EH (cell line): ENCODE measurements at places on chromosomes 11 and 22.

GRCh38 chr22:49789289-49790141, 38.2 kb downstream of the BRD1 start:
- DNase-seq: peak; percentile 54

GRCh38 chr11:16526947-16527346, 170.6 kb upstream of the SOX6 start:
- DNase-seq: peak; percentile 14

DNA sequence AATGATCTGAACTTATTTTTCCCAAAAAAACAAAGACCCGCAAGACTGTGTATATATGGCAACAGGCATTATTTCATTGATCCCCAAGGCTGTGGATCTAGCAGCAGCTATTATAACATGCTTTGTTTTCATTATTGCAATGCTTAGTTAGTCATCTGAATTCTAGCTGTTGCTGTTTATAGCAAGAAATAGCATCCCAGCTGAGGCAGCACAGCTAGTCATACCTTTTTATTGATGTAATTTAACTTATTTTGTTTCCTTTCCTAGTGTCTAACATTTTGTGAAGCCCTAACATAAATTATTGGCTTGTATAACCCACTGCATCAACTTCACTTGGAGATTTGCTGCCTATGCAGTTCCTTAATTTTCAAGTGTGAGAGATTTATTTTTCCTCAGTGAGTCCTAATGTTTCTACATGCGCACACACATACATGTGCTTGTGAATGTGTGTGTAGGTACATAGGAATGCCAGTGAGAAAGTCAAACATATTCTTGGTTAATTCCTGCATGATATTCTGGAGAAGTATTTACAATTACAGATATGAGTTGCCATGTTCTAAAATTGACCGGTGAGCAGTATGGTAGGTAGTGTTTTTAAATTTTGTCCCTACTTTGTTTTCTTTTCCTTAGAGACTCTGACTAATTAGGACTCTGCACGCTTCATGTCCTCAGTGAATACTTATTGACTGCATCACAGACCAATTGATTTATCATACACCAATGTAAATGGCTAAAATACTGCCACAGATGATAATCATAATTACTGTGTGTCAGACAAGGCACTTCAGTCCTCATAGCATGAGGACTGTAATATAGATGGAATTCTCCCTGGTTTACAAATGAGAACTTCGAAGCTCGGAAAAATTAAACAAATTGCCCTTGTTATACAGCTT, 119.3 kb downstream of the WNT11 start:
- peak; percentile 73 for DNase-seq

GRCh38 chr11:114614127-114614720, 18.6 kb upstream of the NXPE4 start:
- no peak for DNase-seq

DNA sequence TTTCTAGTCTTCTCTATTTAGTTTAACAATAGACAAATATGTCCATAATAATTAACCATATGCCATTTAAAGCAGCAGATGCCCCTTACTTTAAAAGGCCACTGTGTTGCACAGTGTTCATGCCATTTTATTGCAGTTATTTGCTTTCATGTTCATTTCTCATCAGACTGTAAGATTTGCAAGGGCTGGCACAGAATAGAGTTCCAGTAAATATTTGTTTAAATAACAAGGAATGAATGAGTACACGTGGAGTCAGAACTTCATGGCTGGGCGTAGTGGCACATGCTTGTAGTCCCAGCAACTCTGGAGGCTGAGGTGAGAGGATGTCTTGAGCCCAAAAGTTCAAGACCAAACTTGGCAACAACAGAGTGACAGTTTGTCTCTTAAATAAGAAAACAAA, 1228.6 kb downstream of the LRRC4C start:
- no peak for DNase-seq

DNA sequence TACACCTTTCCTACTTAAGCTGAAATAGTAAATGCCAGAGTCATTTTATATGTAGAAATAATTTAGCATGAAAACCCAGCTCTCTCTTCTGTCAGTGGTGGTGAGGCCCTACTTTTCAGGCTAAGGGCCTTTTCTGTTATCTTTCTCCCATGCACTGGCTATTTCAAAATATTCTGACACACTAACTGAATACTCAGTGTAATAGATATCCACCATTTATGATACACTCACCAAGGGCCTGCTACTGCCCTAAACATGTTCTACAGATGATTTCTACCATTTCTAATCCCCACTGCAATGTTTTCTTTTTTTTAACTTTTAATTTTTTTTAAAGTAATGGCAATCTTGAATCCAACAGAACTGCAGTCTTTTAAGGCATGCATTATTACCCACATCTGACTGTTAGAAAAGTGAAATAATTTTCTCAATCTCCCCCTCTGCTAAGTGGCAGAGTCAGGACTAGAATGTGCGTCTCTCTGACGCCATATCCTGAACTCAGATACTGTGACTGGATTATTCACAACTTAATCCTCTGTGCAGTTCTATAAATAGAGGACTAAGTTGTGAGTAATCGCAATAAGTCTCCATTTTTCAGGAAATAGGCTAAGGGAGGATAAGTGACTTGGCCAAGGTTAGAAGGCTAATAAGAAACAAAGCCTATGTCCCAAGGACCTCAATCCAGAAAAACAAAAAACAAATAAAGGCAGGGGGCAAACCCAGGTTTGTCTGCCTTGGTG, 44.0 kb downstream of the GRAMD1B start:
- DNase-seq: peak; percentile 96

DNA sequence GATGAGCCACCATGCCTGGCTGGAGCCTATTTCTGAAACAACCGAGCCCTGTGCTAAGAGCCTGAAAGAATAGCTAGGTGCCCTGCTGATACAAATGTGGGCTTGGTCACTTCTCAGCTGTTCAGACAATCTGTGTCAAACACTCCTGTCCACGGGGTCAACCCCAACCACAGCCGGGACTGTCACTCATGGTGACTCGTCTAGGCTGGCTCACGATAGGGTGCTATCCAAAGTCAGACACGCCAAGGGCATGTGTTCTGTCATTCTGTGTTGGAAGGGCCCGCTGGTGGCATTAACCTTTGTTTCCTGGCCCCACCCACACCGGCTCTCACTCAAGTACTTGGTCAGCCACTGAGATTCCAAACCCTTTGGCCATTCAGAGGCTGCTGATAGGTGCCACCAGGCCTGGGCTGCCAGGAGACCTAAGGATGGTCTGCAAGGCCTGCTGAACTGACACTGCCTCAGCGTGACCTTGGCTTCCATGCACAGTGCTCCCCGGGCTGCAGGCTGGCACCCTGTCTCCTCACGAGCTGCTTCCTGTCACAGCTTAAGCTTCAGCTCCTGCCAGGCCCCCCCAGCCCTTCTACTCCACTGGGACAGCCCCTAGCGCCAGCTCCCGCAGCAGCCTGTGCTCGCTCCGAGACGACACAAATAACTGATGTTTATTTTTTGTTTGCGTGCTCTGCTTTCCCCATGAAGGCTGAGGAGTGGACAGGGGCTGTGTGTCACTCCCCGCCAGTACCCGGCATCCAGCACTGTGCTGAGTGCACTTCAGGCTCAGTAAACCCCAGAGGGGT, 14.2 kb upstream of the CDC42BPG start:
- no peak for DNase-seq

DNA sequence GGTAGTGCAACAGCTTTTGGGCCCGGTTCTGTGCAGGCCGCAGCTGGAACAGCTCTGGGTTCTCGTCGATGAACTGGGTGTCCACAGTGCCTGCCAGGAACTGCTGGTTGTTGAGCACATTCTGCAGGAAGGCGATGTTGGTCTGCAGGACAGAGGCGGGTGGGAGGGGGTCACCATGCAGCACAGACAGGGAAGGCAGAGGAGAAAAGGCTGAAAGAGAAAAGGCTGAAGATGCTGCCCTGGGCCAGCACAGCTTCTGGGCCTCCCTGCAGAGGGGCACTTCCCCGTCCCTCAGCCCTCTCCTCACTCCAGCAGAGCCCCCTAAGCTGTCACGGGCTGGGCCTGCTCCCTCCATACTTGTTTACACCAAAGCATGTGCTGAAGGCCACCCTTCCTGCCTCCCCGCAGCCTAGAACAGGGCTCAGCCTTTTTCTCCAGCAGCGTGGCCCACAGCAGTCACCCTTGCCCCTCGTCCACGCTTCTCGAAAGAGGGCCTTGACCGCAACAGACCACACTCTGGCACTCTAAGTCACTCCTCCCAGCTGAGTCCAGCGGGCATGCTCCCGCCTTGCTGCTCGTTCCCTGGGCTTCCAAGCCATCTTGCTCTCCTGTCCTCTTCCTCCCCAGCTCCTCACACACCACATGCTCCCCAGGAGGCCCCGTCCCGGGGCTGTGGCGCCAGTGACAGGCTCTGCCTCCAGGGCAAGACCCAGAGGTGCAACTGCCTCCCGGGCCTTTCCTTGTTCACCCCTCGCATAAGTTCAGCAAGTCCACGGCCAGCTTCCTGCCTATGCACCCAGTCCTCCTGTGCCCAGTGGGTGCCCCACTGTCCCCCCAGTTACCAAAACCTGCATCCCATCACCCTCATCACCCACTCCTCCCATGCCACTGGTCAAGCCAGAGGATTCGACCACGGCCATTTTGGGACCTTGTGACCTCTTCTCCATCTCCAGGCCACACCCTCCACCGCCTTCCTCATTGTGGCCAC, 3.3 kb upstream of the LRFN4 start:
- DNase-seq: no peak

DNA sequence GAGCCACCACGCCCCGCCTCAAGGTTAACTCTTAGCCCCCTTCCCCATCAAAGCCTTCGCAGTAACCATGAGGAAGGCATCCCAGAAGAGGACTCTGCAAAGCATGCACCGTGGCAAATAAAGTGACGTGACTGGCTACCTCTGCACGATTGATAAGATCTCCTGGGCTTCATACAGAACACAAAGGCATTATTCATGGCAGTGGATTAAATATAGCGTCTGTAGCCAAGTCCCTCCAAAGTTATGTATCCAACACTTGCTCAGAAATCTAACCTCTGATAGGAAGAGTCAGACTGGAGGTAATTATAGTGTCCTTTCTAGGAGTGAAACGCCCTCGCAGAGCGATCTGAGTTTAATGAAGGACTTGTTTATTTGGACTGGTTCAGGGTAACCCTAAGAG, 22.4 kb downstream of the CPT1A start:
- DNase-seq: no peak

DNA sequence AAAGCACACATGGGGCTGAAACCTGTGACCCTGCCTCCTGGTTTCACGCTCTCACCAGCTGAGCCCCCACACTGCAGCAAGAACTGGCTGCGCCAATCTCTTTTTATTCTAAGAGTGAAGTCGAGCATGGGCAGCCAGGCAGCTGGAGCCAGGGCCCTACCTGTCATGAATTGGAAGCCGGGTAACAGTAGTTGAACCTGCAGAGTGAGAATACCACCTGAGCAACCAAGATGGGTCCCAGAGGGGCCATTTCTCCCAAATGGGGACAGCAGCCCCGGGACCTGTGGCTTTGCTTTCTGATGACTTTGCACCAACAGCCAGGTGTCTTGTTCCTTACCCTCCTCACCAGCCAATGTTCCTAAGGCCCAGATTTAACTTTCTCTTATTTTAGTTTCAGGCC, 178.9 kb downstream of the GRIK4 start:
- no peak for DNase-seq

- no peak for DNase-seq
These were observed 74.2 kb downstream of the YAP1 start for GRCh38 chr11:102184269-102184987.

DNA sequence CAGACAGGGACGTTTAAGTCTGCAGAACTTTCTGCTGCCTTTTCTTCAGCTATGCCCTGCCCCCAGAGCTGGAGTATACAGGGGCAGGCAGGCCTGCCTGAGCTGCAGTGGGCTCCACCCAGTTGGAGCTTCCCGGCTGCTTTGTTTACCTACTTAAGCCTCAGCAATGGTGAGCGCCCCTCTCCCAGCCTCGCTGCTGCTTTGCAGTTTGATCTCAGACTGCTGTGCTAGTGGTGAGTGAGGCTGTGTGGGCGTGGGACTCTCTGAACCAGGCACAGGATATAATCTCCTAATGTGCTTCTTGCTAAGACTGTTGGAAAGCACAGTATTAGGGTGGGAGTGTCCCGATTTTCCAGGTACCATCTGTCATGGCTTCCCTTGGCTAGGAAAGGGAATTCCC, 38.5 kb downstream of the NELL1 start:
- DNase-seq: no peak

DNA sequence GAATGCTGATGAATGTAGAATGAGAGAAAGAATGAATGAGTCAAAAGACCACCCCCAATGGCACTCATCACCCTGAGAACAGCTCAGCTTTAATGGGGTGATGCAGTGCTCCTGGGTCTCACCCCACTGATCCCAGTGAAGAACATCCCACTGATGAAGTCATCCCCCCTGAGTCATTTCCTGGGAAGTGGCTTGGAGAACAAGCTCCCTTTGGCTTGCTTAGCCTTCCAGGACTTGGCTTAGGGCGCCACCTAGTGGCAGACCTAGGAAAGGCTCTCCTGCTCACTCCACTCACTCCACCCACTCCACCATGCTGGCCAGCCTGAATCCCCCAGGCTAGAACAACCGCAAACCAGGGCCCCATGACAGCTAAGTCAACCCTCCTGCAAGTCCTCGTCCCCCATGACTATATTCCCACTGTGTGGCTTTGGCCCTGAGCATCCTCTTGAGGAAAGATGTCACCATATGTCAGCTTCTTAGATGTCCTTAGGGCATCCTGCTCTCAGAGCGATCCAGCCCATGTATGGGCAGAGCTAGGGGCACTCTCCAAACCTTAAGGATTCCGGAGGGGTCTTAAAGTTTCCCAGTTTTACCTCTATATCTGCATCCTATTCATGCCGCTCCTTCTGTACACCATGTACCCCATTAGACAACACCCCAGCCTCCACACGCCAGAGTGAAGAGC, 17.8 kb upstream of the TMPRSS13 start:
- DNase-seq: peak; percentile 91

GRCh38 chr22:42025421-42025820, 26.8 kb downstream of the WBP2NL start:
- peak; percentile 7 for DNase-seq

- no peak for DNase-seq
These were observed 72.1 kb upstream of the KCNQ1OT1 start for GRCh38 chr11:2771758-2772466.

DNA sequence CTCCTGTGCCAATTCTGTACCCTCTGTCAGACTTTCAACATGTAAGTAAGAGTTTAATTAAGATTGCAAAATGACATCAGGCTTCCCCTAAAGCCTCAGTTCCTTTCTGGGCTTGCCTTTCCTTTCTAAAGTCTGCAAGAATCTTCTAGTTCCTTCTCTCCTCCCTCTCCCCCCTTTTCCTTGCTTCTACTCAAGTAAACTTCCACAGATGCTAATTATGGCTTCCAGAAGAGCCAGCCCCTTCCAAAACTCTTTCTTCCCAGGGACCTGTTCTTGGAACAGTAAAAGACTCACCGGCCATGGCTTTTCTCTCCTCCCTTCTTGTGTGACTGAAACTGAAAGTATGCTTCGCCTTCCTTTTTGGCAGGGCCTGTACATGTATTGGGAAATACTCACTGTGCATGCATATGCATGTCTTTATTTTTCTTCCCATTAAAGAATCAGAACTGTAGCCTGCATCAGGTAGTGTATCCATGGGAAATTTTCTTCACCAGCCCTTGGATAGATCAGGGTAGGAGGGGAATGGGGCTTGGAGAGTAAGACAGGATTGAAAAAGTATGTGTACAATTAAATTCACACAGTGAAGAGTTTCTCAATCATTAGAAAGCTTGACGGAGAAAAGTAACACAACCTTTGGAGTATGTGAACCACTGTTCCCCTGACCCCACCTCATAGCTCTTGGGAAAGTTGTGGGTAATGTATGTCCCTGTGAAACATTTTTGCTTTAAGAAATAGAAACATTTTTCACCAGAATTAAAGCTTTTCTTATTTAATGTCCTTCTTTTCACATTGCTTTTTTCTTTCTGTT, at the start of gene CASP1:
Gene CASP1 (minus strand): TSS at position 332 of the 808 bp plus-strand sequence. CDS start 31 bp downstream, at position 301.
- DNase-seq: peak; percentile 85

GRCh38 chr11:109378034-109378433, 44.0 kb upstream of the C11orf87 start:
- no peak for DNase-seq

- peak; percentile 84 for DNase-seq
These were observed 23.3 kb upstream of the PPP6R3 start for GRCh38 chr11:68436985-68437926.
